ENCODE measurements at places on chromosomes 3 and 15. TPM values are rescaled to one million over a fixed set of nuclear protein-coding genes. Genes with fewer than 3 reads are reported as not detected.

The IQCH gene
- total RNA-seq: 0.98 TPM

- no peak for DNase-seq
- no peaks in the 10 kb centered on the region for H3K4me1 ChIP-seq
- peaks cover 9% of the 10 kb centered on the region for H3K27me3 ChIP-seq
- H3K27ac ChIP-seq: no peak overlapping the region
- no peak overlapping the region for H3K4me3 ChIP-seq
These were observed 75.3 kb downstream of the SYNPR start for GRCh38 chr3:63353383-63353782.

DNA sequence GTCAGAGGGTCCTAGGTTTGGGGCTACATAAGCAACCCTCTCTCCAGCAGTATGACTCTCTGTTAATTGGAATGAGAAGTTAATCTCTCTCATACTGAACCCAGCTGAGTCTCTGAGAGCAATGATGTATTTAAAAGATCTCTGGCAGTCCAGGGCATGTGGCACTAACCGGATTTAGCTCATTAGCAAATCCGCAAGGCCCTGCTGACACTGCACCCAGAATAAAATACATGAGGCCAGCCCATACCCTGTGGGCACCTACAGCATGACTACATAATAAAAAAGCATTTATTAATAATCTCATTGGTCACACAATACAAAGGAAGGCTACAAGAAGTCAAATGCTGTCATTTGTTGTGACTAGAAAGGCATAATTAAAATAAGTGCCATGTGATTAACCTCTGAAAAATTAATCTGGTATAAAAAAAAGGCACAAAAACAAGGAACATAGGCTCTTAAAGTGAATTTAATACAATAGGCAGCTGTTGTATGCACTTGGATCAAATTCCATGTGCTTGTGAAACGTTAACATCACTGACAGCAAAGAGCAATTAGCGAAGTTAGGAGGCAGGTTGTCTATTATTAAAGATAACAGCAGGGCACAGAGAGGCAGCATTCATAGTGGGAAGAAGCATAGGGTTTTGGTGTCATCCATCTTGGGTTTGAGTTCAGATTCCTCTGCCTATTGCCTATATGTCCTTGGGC lies 381.2 kb downstream of the WDR72 start:
- H3K27me3 ChIP-seq: no peaks in the 10 kb centered on the region
- no peaks in the 10 kb centered on the region for H3K4me1 ChIP-seq
- DNase-seq: no peak
- no peak overlapping the region for H3K4me3 ChIP-seq
- no peak overlapping the region for H3K27ac ChIP-seq
- no peaks in the 10 kb centered on the region for H3K36me3 ChIP-seq

DNA sequence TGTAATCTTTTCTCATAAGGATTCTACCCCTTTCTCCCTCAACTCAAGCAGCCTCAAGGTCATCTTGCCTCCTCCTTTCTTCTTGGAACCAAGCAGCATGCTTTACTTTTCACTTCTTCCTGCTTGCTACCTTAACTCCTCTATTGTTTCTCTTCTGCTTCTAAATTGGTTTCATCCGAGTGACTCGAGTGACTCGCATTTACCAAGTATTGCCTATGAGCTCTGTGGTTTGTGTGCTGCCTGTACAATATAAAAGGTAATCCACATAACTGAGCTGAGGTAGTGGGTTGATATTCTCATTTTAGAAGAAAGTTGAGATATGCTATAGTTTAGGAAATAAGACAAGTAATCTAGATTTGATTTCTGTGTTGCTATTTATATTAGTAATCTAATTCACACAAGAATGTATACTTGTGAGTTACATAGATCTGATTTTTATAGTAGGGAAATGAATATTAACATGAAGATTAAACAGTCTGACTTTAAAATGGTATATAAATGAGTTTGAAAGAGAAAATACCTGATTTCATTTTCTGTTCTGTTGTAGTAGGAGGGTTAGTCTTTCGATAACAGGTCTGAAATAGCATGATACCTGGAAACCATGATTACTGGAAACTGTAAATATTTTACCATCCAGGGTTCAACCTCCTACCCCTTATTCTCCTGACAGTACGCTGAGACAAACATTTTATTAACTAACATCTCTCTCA lies 5.5 kb downstream of the HHLA2 start:
- H3K27ac ChIP-seq: peak overlapping the region; percentile 84
- peak overlapping the region; percentile 56 for H3K4me3 ChIP-seq
- peaks cover 63% of the 10 kb centered on the region for H3K4me1 ChIP-seq
- DNase-seq: peak; percentile 32
- no peaks in the 10 kb centered on the region for H3K27me3 ChIP-seq

DNA sequence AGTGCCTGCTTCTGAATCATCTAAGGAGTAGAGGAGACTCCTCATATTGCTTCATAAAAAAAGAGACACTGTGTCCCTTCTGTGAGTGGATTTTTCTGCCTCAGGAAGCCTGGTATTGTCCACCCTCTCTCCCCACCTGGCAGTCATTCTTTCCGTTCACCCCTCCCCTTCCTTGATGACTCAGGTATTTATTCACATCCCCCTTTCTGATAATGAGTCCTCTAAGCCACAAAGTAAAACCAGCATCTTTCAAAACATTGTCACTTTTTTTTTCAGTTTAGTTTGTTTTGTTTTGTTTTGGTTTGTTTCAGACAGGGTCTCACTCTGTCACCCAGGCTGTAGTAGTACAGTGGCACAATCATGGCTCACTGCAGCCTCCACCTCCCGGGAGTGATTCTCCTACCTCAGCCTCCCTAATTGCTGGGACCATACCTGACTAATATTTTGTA lies 65.2 kb upstream of the UBE2E1 start:
- H3K36me3 ChIP-seq: no peaks in the 10 kb centered on the region
- peak; percentile 55 for DNase-seq
- no peak overlapping the region for H3K4me3 ChIP-seq
- H3K4me1 ChIP-seq: peaks cover 14% of the 10 kb centered on the region
- peaks cover 44% of the 10 kb centered on the region for H3K27me3 ChIP-seq

DNA sequence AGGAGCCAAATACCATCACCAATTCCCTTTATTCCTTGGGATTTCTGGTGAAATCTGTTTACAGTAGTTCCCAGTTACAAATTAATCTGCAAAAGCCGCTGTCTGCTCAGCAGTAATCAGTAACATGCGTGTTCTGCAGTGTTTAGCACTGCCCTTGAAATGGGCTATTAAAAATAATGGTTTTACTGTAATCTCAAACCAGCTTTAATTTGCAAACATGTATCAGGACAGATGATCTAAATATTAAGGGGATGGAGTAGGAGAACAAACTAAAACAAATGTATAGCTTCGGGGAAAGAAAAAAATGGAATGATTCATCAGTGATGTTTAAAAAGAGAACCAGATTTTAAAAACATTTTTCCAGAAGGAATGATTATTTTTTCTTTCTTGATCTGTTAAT lies 513.2 kb downstream of the MECOM start:
- peaks cover 63% of the 10 kb centered on the region for H3K27me3 ChIP-seq
- no peak for DNase-seq
- H3K4me3 ChIP-seq: no peak overlapping the region
- no peak overlapping the region for H3K27ac ChIP-seq
- H3K4me1 ChIP-seq: peaks cover 20% of the 10 kb centered on the region

All from activated CD4-positive, alpha-beta memory T cell treated with anti-CD3 and anti-CD28 coated beads, Interleukin-2, amount 10 ng/mL, durations not matched to agents 7 days and 5 days (primary cell).